ENCODE measurements at places on chromosomes 12 and 14.

- H3K27me3 ChIP-seq, result peaks cover 92% of the 10 kb centered on the region
- no peaks in the 10 kb centered on the region for H3K4me1 ChIP-seq
- H3K36me3 ChIP-seq, result no peaks in the 10 kb centered on the region
- DNase-seq, result no peak
These were observed 3.5 kb upstream of the HOXC6 start for GRCh38 chr12:54024581-54025305.

GRCh38 chr12:34304001-34304400 is 281.7 kb downstream of the ALG10 start:
- H3K27ac ChIP-seq, result no peak overlapping the region
- no peaks in the 10 kb centered on the region for H3K27me3 ChIP-seq
- no peaks in the 10 kb centered on the region for H3K36me3 ChIP-seq
- H3K4me3 ChIP-seq, result no peak overlapping the region

- H3K4me1 ChIP-seq, result peaks cover 9% of the 10 kb centered on the region
- no peaks in the 10 kb centered on the region for H3K27me3 ChIP-seq
- no peaks in the 10 kb centered on the region for H3K36me3 ChIP-seq
- H3K4me3 ChIP-seq, result no peak overlapping the region
These were observed 71.1 kb upstream of the MDM1 start for GRCh38 chr12:68403296-68403695.

GRCh38 chr12:94062796-94063635 is 85.4 kb upstream of the PLXNC1 start:
- no peak overlapping the region for H3K4me3 ChIP-seq
- peak; percentile 80 for DNase-seq
- H3K27me3 ChIP-seq, result no peaks in the 10 kb centered on the region

DNA sequence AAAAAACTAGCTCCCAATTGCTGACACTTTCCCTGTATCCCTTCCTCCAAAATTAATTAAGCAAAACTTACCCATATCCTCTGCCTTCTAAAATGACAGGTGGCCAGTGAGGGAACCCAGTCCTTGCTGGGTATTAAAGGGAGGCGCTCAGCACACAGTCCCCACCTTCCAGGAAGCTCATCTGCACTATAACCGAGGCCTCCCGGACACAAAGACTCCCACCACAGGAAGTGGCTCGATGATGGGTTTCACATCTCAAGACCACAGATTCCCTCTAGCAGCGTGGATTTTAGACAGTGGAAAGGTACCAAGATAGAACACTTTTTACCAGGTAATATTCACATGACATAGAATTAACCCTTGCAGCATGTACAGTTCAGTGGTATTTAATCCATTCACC is 126.8 kb upstream of the NCOR2 start:
- H3K27me3 ChIP-seq, result no peaks in the 10 kb centered on the region
- H3K4me3 ChIP-seq, result no peak overlapping the region
- no peaks in the 10 kb centered on the region for H3K36me3 ChIP-seq
- DNase-seq, result no peak
- H3K27ac ChIP-seq, result no peak overlapping the region

GRCh38 chr12:116698116-116698515 is 39.8 kb downstream of the SPRING1 start:
- H3K4me3 ChIP-seq, result no peak overlapping the region
- no peaks in the 10 kb centered on the region for H3K36me3 ChIP-seq
- no peak overlapping the region for H3K27ac ChIP-seq

DNA sequence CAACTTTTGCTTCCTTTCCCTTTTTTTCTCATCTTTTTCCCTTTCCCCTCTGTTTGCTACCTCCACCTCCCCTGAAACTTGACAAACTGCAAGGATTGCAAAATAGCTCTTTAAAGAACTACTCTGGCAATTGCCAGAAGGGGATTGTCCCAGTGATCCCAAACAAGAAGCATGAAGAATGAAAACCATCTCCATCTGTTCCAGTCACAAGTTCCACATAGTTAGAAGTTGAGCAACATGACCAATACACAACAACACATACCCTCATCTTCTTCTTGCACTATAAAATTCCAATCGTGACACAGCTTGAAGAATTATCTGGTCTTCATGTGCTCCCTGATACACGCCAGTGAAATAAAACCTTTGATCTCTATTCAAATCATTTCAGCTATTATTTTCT is 93.7 kb upstream of the USP15 start:
- DNase-seq, result no peak
- no peaks in the 10 kb centered on the region for H3K36me3 ChIP-seq
- H3K4me3 ChIP-seq, result no peak overlapping the region

DNA sequence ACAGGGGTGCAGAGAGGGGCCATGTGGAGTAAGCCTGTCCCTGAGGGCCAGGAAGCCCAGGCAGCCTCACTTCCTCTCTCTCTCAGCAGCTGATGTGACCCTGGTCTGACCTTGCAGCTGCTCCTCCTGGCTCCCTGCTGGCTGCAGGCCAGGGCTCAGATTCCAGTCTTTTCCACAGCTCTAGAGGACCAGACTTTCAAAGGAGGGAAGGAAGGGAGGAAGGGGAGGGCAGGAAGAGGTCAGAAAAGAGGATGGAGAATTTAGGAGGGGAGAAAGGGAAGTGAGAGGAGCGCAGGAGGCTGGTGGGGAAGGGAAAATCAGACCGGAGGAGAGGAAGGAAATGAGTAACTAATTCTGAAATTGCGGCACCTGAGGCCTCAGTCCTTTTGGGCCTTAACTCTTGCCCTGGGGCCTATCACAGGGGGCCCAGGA is 40.9 kb upstream of the VASH1 start:
- no peaks in the 10 kb centered on the region for H3K4me1 ChIP-seq
- H3K4me3 ChIP-seq, result no peak overlapping the region
- H3K27ac ChIP-seq, result no peak overlapping the region

- H3K36me3 ChIP-seq, result no peaks in the 10 kb centered on the region
- no peaks in the 10 kb centered on the region for H3K27me3 ChIP-seq
- no peak overlapping the region for H3K27ac ChIP-seq
- H3K4me1 ChIP-seq, result no peaks in the 10 kb centered on the region
- no peak for DNase-seq
These were observed 28.5 kb downstream of the PAWR start for GRCh38 chr12:79662046-79662811.

- no peaks in the 10 kb centered on the region for H3K27me3 ChIP-seq
- no peaks in the 10 kb centered on the region for H3K4me1 ChIP-seq
- H3K4me3 ChIP-seq, result no peak overlapping the region
- no peaks in the 10 kb centered on the region for H3K36me3 ChIP-seq
These were observed 60.8 kb upstream of the SCN8A start for GRCh38 chr12:51530208-51530607.

DNA sequence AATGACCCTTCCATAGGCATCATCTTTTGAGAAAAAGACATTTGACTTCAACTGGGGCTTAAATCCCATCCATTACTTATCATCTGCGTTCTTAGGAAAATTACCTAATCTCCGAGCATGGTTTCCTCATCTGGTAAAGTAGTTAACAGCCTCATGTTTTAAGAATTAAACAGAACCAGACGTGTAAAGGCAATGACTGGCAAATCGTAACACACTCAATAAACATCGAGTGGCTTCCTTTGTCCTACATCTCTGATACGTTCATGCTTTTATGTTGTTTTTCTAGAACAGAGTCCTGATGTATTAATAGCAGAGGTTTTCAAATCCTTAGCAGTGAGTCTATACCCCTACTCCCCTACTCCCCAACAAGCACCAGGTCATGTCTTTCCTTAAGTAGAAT is 189.7 kb upstream of the RGS6 start:
- no peaks in the 10 kb centered on the region for H3K4me1 ChIP-seq
- no peak for DNase-seq
- no peaks in the 10 kb centered on the region for H3K36me3 ChIP-seq
- H3K27me3 ChIP-seq, result no peaks in the 10 kb centered on the region
- no peak overlapping the region for H3K4me3 ChIP-seq

DNA sequence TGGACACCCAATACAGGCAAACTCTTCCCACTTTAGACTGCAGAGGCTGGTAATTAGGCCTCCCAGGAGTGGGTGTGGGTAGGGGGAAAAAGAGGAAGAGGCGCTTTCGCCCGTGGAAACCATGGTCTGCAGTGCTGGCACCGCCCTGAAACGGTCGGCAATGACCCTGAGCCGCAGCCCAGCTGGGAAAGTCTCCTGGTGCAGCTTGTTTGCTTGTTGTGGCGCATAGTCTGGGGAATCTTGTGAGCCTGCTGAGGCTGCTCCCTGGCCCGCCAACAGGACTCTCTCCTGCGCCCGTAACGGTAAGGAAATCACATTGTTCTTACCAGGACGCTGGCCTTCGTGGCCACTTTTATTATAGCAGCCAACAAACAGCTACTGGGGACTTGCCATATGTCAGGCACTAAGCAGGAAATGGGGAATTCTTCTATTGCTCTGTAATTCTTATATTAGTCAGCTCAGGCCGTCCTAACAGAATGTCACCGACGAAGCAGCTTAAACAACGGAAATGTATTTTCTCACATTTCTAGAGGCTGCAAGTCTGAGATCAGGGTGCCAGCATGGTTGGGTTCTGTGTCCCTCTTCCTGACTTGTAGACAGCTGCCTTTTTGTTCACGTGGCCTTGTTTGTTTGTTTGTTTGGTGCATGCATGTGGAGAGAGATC is 52.5 kb upstream of the RIN3 start:
- H3K4me3 ChIP-seq, result no peak overlapping the region
- no peak for DNase-seq
- H3K36me3 ChIP-seq, result no peaks in the 10 kb centered on the region
- H3K4me1 ChIP-seq, result no peaks in the 10 kb centered on the region

DNA sequence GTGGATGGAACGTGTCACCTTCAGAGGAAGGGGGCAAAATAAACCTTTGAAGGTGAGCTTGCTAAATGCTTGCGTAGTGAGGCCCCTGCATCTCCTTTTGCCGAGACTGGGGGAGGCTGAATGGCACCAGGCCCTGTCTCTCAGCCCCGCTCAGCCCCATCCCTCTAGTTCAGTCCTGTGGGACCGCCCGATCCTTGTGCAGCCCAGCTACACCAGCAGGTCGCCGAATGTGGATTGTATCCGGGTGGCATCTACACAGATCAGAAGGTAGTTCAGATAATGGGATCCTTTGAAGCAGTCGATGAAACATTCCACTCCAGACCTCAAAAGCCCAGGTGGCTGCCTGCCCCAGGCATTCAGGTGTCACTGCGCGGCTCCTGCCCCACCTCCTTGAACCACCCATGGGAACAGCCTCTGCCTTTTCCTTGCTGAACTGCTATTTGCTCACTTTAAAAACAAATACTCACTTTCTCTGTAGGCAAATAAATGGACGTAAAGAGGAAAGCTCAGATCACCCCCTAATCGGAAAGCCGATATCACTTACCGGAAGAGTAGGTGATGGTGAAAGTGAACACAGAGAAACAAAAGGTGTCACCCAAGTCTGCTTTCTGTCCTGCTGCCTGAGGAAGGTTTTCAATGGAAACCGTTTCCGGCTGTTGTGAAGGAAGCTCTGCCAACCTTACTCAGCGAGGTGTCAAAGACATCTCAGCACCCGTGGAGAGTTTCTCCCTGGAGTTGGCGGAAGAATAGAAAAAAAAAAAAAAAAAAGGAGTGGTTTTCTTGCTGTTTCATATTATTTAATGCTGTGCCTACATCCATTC is 100.3 kb upstream of the NCOR2 start:
- peaks cover 3% of the 10 kb centered on the region for H3K4me1 ChIP-seq
- no peaks in the 10 kb centered on the region for H3K36me3 ChIP-seq
- no peak overlapping the region for H3K27ac ChIP-seq

- DNase-seq, result no peak
- no peak overlapping the region for H3K27ac ChIP-seq
- H3K4me1 ChIP-seq, result no peaks in the 10 kb centered on the region
- H3K4me3 ChIP-seq, result no peak overlapping the region
- no peaks in the 10 kb centered on the region for H3K27me3 ChIP-seq
These were observed 269.9 kb upstream of the PLEKHG7 start for GRCh38 chr12:92432724-92433441.

DNA sequence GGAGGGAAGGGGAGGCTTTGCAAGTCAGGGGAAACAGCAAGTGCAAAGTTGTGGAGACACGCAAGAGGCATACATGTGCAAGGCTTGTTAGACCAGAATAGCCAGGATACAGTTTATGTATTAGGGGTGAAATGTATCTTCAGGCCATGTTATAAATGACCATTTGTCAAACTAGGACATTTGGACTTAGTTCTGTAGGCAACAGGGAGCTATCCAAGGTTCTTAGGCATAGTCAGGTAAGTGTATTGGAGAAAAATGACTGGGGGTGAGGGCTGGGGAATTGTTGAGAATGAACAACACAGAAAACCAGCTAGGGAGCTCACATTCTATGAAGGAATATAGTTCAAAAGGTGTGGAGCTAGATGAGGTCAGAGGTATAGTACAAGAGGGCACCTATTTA is 42.5 kb downstream of the TPH2 start:
- no peaks in the 10 kb centered on the region for H3K4me1 ChIP-seq
- H3K4me3 ChIP-seq, result no peak overlapping the region
- DNase-seq, result no peak
- H3K36me3 ChIP-seq, result no peaks in the 10 kb centered on the region
- H3K27ac ChIP-seq, result no peak overlapping the region

- no peaks in the 10 kb centered on the region for H3K27me3 ChIP-seq
- no peak overlapping the region for H3K27ac ChIP-seq
- no peaks in the 10 kb centered on the region for H3K4me1 ChIP-seq
- H3K4me3 ChIP-seq, result no peak overlapping the region
- no peak for DNase-seq
These were observed 285.5 kb upstream of the SFSWAP start for GRCh38 chr12:131425112-131426075.

DNA sequence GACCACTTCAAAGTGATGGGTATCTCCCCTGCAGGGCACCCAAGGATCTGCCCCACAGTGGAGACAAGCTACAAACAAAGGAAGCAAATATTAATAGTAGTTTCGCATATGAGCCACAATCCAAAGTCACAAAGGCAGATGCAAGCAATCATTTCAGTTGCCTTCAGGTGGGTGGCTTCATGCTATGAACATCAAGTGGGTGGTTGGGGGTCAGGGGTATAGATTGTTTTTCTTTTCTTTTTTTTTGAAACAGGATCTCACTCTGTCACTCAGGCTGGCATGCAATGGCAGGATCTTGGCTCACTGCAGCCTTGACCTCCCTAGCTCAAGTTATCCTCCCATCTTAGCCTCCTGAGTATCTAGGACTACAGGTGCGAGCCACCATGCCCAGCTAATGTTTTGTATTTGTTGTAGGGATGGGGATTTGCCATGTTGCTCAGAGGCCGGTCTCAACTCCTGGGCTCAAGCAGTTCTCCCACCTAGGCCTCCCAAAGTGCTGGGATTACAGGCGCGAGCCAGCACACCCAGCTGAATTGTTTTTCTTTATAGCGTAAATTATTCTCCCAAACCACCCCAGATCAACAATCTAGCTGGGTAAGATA is 13.4 kb upstream of the NT5DC3 start:
- no peaks in the 10 kb centered on the region for H3K27me3 ChIP-seq
- no peak overlapping the region for H3K4me3 ChIP-seq
- peaks cover under 1% of the 10 kb centered on the region for H3K4me1 ChIP-seq
- no peak for DNase-seq

DNA sequence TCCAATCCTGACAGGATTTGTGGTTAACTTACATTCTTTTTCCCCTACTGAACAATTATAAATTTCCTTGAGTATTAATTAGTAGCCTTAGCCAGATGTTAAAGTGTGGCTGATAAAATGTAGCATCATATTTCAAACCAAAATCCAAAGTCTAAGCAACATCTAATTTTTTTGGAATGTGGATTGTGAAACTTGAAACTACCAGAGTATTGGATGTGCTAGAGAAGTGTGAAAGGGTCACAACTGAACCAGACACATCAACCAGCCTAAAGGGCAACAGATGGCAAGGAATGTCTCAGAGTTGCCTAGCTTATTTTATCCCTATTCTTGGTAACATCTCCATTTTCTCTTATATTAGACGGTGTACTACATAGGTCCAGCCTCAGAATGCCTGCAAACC is 153.1 kb upstream of the DCN start:
- H3K27me3 ChIP-seq, result no peaks in the 10 kb centered on the region
- no peak overlapping the region for H3K4me3 ChIP-seq
- H3K4me1 ChIP-seq, result no peaks in the 10 kb centered on the region
- H3K27ac ChIP-seq, result no peak overlapping the region
